AG04449 (cell line): ENCODE measurements at places on chromosomes 11 and 22.

GRCh38 chr11:111305162-111305802, 6.9 kb downstream of the POU2AF3 start:
- no peak for DNase-seq

- no peak for DNase-seq
Measured at GRCh38 chr22:42500836-42501179, 18.8 kb downstream of the RRP7A start.

GRCh38 chr11:27451244-27451965, 21.2 kb downstream of the LGR4 start:
- no peak for DNase-seq

DNA sequence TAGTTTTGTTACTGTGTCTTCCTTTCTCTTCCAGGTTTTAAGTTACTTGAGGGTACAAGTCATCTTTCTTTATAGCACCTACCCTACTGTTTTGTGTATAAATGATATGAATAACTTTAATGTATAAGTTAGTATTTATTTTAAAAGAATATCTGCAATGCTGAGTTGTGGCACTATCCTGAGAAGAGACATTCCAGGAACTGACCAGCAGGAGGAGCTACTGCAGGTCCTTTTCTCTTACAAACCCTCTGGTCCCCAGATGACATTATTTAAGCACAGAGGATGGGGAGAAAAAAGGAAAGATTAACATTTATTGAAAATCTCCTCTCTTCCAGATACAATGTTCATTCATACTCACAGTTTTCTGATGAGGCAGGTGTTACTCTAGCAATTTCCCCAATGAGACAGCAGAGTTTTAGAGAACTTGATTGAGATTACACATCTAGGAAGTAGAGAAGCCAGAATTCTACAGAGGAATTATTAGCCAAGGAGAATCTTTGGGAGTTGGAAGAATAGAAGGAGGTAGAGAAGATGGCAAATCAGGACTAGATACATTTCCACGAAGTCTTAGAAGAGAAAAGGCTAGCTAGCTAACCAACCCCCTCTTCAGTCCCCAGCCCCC, 541.2 kb upstream of the API5 start:
- DNase-seq, result no peak

- no peak for DNase-seq
Measured at GRCh38 chr11:93288767-93289166, 41.8 kb upstream of the DEUP1 start.

GRCh38 chr22:37471727-37472417, 14.3 kb downstream of the MFNG start:
- DNase-seq, result no peak
